A549 treated with RU486 at 1 μM for 4 hours (cell line): ENCODE measurements at places on chromosomes 2 and 18. TPM values are rescaled to one million over a fixed set of nuclear protein-coding genes. Genes with fewer than 3 reads are reported as not detected.

CD226 gene
- total RNA-seq = 0.08 to 0.10 TPM (median 0.09 TPM) in 3 of 5 replicates, not detected in the others

SH3YL1 gene
- total RNA-seq = 8.3 to 11.8 TPM (median 9.0 TPM) in 5 replicates

SLC9A4 gene
- not detected in 5 replicates for total RNA-seq

TDRD15 gene
- not detected in 5 replicates for total RNA-seq

ALPI gene
- not detected in 5 replicates for total RNA-seq

TBR1 gene
- 0.09 to 0.14 TPM in 2 of 5 replicates, not detected in the others for total RNA-seq

HNMT gene
- 0.49 to 1.8 TPM (median 0.85 TPM) in 5 replicates for total RNA-seq

VSNL1 gene
- total RNA-seq = not detected in 5 replicates
